ENCODE measurements at places on chromosomes 1 and 21.

GRCh38 chr1:112982853-112983536 lies 27.0 kb upstream of the SLC16A1 start:
- DNase-seq = no peak

DNA sequence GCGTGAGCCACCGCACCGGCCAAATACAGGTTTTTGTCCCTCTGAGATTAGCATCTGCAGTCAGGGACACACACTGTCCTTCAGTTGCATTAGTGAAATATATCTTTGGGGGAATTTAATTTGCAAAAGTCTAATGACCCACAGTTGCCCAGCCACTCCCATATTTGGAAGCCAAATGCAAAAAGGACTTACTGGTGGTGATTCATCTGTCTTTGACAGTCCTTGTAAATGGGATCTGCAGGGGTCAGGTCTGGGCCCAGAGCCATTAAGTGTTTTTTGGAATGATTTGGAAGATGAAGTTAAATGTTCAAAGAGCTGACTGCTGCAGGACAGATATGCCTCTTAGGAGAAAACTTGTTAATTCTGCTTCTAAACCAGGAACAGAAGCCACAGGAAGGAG lies 44.6 kb upstream of the DNASE2B start:
- no peak for DNase-seq

DNA sequence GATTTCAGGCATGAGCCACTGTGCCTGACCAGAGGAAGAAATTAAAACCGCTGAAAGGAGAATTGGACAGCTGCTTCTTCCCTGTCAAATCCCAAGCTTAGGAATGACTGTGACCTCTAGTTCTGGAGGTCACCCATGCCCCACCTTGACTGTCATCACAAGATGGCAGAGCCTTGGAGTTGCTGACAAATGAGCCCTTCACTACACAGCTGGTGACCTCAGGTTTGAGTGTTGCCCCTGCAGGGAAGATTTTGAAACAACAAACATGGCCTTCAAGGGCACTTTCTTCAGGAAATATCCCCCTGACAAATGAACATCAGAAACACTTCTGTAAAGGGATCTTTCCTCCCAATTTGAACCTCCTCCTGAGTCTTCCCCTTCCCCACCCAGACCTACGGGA lies 6.9 kb upstream of the SLC45A3 start:
- DNase-seq = no peak

GRCh38 chr1:18108299-18109057 lies 880 bp downstream of the IGSF21 start:
- DNase-seq = no peak

- no peak for DNase-seq
Measured at GRCh38 chr1:81885291-81885690, 84.6 kb downstream of the ADGRL2 start.

- DNase-seq = no peak
Measured at GRCh38 chr1:58816747-58817221, 32.9 kb upstream of the JUN start.

GRCh38 chr1:184745929-184746638 lies 8.6 kb downstream of the EDEM3 start:
- DNase-seq = no peak

GRCh38 chr1:106266786-106267185 lies 789.7 kb upstream of the PRMT6 start:
- no peak for DNase-seq

DNA sequence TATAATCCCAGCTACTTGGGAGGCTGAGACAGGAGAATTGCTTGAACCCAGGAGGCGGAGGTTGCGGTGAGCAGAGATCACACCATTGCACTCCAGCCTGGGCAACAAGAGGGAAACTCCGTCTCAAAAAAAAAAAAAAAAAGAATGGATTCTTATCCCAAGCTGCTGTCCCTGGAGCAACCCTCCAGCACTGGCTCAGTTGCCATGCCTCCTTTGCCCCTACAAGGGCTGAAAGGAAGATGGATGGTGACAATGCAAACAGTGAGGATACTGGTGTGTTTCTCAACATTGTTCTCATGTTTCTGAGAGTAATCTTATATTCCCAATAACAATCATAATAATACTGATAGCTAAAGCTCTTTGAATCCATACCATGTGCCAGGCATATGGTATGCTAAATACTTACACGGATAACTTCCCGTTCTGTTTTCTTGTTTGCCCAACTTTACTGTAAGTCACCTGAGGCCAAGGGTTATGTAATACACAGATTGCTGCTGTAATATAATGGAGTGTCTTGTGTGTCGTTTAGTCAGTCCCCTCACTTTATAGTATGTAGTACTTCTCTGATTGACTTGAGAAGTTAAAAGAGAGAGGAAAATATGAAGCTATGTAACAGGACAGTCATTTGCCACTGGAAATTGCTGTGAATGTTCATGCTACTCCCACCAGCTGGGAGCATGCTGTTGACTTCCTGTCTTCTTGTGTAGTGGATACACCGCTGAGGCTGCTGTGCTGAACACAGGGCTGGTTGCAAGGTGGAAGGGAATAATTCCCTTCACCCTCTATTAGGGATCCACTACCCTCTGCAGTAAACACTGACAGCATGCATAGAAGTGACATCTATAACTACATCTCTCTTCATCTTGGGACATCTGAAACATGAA lies 153.6 kb downstream of the CNIH3 start:
- no peak for DNase-seq

- DNase-seq = no peak
Measured at GRCh38 chr1:162899422-162900146, 38.6 kb upstream of the CCDC190 start.

- DNase-seq = no peak
Measured at GRCh38 chr21:29378832-29379231, 80.1 kb downstream of the BACH1 start.

DNA sequence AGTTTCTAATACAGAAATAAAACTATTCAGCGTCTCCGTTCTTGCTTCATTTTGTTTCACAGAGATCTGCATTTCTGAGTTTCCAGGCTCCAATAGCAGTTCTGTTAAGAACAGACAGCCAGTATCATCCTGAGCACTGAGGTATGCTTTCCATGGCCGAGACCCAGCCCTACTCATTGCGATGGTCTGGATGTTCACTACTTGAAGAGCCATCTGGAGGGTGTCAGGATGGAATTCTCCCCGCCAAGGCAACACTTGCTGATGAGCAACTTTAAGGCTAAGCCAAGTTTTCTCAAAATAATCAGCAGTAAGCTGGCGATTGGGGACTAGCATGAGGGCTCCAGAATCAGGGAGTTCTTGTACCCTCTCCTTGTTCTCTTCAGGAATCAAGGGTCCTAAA lies 7.7 kb upstream of the BCL2L15 start:
- no peak for DNase-seq

- DNase-seq = no peak
Measured at GRCh38 chr1:56816264-56816663, 2.9 kb downstream of the FYB2 start.

GRCh38 chr1:2054560-2054959 lies 4.3 kb downstream of the PRKCZ start:
- no peak for DNase-seq

GRCh38 chr21:44279354-44280260 lies 6.1 kb upstream of the AIRE start:
- no peak for DNase-seq

GRCh38 chr1:113434081-113434873 lies 44.0 kb downstream of the MAGI3 start:
- no peak for DNase-seq

DNA sequence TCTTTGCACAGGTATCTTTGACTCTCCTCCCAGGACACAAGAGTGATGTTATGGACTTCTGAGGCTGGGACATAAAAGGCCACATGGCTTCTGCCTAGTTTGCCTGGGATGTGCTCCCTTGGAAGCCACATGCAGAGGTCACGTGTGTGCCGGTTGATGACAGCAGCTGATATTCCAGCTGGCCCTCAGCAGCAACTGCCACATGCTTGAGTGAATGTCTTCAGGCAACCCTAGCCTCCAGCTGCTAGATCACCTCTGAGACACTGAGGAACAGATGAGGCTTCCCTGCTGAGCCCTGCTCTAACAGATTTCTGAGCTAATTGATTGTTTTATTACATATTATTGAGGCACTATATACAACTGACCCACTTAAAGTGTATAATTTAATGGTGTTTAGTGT lies 11.6 kb upstream of the AKR7A3 start:
- no peak for DNase-seq

GRCh38 chr1:119052267-119052666 lies 64.1 kb upstream of the TBX15 start:
- DNase-seq = no peak

GRCh38 chr1:11693024-11693590 lies 1.6 kb downstream of the DRAXIN start:
- no peak for DNase-seq

GRCh38 chr1:225603538-225604354 lies 49.2 kb downstream of the ENAH start:
- DNase-seq = no peak

GRCh38 chr1:204286831-204287421 lies 72.8 kb downstream of the PLEKHA6 start:
- DNase-seq = peak; percentile 1

DNA sequence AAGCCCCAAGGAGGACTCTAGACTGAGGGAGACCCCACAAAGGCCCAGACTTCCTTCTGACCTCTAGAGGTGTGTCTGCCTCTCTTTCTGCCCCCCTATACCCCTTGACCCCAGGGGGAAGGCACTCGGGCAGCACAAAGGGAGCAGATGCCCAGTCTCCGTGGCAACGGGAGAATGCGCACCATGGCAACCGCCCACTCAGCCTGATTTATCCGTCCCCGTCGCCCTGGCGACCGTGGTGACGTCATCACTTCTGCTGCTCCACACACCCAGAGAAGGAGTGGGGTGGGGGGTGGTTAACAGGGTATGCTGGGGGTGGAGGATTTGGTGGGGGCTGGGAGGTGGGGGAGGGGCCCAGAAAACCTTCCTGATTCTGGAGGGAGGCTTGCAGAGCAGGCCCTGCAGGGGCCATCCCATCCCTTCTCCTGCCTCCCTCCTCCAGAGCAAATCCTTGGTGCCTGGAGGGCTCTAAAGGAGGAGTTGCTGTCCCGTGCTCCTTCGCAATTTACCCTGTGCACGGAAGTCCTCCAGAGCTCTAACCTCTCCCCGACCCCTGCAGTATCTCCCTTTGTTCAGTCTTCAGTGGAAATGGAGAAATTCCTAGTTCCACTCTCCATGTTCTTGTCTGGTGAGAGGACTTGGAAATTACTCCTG lies 6.3 kb downstream of the CELF3 start:
- DNase-seq = no peak
